ENCODE measurements at places on chromosomes 11 and 22.
A peak's percentile ranks its signal among the peaks of the same experiment; 100 is the strongest.

- no peak for DNase-seq
Observed at GRCh38 chr11:130651066-130651855, 202.8 kb downstream of the ADAMTS15 start.

GRCh38 chr11:87666730-87667129, 508.5 kb downstream of the RAB38 start:
- DNase-seq: no peak

- no peak for DNase-seq
Observed at GRCh38 chr11:105574974-105575373, 34.9 kb upstream of the GRIA4 start.

- no peak for DNase-seq
Observed at GRCh38 chr22:33447733-33448132, 389.6 kb upstream of the SYN3 start.

DNA sequence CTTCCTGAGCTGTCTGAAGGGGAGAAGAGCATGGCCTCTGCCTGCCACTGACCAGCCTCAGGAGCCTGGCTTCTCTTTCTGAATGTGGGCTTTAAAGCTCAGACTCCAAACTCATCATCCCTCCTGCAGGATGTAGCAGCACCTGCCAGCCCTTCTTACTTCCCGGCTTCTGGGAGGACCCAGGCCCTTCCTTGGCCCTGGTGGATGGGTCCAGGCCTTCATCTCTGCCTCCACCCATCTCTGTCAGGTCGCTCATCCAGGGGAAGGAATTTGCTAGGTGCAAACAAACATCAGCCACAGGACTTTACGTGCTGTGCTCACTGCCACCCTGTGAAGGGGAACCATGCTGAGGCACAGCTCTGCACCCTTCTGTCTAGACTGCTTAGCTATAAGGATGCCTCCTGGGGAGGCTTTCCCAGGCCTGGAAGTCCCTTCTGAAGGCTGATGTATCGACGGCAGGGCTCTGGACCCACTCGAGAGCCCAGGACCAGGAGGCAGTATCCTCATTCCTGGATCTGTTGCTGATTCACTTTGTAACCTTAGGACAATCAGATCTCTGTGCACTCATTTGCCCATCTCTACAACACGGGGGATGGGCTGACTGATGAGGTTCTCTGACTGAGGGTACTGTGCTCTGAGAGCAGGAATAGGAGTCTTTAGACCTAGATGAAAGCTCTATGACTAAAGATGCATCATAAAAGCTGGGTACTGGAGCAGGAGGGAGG, 30.9 kb downstream of the USP35 start:
- DNase-seq: no peak

DNA sequence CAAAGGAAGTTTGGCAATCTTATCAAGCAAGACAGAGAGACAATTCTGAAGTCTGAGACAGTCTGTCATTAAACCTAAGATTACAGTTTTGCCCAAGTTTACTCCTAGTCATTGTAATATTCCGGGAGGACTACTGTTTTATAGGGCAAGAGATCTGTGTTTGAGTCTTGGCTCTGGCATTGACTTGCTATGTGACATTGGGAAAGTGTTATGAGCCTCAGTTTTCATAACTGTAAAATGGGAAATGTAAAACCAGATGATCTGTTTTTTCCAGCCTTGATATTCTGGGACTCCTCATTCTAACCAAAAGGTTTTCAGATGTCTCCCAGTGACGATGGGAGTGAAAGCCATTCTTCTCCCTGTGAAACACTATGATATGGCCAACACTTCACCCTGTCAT, 24.3 kb upstream of the SLCO2B1 start:
- DNase-seq: no peak

DNA sequence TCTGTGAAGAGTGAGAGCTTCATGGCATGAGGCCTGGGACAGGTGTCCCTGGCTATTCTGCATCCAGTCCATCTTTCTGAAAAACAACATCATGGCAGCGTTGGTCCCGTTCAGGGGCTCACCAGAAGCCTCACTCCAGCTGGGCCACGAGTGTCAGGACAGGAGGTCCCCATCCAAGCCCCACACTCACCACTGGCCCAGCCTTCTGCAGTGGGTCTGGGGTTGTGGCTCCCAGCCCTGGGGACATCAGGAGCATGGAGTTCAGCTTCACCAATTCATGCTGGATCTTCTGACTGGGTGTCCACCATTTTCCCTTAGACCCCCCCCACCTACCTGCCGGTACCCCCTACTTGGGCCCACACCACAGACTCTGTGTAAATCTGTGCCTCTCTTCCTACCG, 400.3 kb downstream of the BRD1 start:
- DNase-seq: no peak

DNA sequence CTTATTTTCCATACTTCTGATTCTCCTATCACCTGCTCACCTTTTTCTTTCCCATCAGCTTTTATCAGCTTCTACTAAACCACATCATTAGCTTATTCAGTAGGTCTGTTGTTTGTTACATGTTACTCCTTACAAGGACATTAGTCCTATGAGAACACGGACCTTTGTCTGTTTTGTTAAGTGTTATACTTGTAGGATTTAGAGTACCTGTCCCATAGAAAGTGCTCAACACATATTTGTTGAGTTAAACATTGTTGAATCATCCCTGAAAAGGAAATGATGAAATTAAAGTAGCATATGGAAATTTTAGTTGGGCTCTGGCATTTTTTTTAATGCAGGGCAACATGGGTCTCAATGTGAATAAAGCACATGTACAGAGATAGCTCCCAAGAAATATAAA, 222.1 kb upstream of the CARD18 start:
- DNase-seq: no peak

DNA sequence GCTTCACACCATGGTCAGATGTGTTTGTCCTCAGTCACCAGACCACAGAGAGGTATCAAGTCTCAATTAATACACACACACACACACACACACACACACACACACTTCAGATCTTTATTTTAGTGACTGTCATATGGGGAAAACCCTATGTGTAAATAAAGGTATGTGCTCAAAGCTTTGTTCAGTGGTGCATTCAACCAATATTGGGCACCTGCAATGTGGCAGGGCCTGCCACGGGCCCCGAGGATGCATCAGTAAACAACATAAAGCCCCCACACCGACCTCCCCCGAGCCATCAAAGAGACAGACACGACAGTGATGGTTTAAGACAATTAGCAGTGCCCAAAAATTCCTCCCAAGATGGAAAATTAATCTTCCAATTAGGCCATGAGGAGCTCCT, 51.6 kb downstream of the SHANK2 start:
- DNase-seq: no peak

GRCh38 chr11:59791639-59792038, 18.9 kb downstream of the MRPL16 start:
- no peak for DNase-seq

DNA sequence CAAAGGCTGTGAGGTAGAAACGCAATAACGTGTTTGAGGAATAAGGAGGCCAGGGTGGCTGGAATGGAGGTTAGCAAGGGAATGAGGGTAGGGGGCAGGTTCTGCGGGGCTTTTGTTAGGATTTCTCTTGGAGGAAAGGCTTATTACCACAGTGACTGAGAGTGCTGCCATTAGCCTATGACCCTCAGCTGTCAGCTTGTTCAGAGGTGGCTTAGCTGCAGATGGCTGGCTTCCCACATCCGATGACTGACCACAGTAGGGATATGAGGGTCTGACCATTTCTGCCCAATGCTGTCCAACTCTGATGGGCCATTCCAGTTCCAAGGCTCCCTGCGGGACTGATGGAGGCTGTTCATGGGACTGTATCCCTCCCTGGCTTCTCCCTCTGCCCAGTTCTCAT, 181.8 kb downstream of the MIAT start:
- no peak for DNase-seq

DNA sequence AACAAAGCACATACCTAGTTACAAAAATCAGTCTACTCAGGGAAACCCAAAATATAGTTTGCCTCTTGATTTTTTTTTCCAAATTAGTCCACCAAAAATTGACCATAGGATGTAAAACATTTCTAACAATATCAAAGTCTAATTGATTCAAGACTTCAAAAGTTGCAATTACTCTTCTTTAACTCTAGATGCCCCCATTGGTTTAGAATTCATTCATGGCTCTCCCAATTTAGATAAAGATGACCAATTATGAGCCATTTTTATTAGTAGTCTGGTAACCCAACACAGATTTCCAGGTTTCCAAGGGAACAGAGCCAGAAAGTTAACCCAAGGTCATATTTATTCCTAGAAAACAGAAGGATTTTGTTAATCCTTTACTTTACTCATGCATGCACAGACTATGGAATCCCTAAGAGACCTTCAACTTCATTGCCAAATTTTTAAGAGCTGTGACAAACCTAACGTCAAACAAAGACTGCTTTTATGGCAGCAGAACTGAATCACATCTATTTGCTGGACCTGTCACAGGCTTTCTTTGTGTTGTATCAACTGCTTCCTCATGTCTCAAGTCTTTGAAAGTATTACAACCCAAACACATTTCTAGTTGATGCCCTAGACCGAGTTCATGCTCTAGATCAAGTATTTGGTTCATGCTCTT, 55.3 kb downstream of the C22orf42 start:
- DNase-seq: no peak

DNA sequence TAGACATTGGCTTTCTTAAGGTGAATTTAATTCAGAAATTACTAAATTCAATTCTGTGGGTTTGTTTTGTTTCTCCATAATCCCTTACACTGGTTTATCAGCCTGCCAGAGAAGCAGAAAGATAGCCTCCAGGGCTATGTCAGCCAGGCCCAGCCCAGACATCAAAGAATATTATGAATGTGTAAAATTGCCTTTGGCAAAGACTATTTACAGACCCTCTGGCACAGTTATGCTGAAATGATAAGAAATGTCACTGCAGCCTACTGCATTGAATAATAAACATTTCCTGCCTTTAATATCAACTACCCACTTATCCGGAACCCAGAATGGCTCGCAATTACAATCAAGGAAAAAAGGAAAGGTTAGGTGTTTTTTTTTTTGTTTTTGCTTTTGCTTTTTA, 562.5 kb upstream of the LRRC4C start:
- DNase-seq: no peak

GRCh38 chr11:298406-299065, 790 bp downstream of the IFITM5 start:
- DNase-seq: no peak

DNA sequence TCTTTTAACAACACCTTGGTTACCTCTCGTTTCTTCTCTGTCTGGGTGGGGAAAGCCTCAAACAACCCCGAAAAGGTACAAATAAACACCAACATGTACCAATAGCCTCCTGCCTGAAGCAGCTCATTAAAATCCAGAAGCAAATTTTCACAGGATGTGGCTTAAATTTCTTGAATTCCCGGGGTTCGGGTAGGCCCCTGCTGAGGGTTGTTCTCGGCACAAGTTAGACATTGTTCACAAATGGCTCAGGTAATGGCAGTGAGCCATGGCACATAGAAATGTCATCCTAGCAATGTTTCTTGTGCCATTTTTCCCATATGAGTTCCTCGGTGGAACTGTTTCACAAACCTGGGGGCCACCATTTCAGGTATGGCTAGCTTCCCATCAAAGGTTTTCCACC, 19.7 kb upstream of the GLYATL1 start:
- DNase-seq: no peak

GRCh38 chr11:67404515-67405195, 772 bp downstream of the TBC1D10C start:
- no peak for DNase-seq

GRCh38 chr11:32366666-32367065, 68.7 kb downstream of the WT1 start:
- DNase-seq: no peak

DNA sequence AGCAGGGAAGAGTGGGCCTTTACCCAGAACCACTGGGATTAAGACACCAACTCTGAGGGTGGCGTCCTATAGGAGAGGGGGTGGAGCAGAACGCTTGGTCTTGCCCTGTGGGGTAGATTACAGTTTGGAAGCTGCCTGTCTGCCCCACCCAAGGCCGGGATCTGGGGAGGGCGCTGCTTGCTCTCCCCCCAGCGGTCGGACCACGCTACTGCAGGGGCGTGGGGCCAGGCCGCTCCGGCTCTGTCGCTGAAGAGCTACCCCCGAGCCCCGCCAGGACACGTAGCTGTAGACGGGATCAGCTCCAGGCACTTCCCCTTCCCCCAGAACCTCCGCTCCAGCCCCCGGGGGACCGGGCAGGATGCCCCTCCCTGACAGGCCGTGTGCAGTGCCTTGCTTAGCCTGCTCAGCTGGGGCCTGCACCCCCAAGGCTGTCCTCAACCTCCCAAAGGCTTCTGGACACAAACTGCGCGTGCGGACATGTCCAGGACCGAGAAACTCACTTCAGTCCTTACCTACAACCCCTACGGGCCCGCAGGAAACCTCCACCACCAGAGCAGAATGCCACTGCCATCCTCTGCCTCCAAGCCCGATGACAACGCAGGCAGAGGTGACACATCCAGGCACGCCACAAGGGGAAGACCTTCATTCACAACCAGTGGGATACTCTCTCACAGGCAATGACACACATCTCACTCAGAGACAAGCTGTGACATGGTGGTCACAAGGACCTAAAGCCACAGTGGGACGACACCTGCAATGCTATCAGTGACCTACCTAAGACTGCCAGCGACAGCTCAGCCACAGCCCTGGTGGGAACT, 3.6 kb downstream of the AHNAK start:
- peak; percentile 46 for DNase-seq

DNA sequence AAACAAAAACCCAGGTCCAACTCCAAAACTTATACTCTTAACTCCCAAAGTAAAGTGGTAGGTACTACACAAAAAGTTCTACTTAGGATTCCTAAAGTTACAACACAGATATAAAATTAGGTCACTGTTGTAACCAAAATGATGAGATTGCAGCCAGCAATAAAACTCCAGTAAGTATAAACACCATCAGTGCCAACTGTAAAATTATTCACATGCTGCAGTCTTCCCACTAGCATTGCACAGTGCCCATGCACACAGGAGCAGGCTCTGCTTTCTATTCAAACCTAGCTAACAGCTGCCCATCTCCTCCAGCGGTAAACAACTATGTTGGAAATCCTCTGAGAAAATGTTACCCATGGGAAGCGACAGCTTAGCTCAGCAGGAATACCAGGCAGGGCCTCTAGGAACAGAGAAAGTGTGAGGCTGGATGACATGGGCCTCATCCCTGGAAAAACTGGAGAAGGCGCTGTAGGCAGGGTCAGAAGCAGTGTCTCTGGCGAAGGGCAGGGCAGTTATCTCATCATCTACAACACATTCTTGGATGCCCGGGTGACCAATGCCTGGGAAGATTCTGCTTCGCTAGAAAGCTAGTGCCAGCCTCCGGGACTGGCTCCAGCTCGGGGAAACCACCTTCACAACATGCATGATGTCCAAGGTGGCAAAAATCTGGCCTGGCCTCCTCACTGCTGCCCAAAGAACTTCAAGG, 9.1 kb downstream of the CPT1A start:
- DNase-seq: no peak

DNA sequence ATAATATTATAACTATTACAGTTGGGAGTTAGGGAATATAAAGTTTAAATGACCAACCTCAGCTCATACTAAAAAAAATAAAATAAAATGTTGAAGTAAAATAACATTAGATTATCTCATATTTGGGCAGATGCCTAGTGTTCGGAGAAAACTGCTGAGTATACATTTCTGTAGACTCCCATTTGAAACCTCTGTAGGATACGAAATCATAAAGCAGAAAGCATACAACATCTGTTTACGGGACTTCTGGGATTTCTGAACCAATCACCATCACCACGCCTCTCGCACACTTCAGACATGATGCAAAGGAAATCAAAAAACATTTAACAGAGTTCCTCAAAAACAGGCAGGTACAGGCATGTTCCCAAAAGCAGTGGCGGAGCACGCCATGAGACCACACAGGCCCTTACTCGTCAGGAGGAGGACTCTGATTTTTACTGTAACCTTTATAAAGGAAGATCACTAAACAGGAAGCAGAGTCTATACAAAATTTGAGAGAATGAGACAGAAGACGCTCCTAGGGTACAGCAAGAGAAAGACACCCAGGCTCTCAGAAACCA, 8.6 kb downstream of the ZNF195 start:
- no peak for DNase-seq

- no peak for DNase-seq
Observed at GRCh38 chr11:9132203-9132878, 40.9 kb upstream of the SCUBE2 start.
